ENCODE measurements at places on chromosomes 6 and 20. TPM values are rescaled to one million over a fixed set of nuclear protein-coding genes. Genes with fewer than 3 reads are reported as not detected.

DNA sequence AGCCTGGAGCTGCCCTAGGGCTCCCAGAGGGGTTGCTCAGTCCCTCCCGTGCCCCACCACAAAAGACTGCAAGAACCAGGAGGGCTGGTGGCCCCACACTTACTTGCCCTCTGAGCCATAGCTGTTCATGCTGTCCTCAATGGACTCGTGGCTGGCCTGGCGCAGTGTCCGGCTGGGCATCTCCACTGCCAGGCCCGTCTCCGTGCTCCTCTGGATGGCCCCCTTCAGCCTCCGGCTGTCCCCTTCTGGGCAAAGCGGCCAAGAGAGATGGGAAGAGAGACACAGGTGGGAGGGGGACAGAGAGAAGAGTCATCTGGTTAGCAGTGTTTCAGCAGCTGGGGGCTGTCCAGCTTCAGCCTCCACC is 25.5 kb downstream of the KCNK15 start:
- DNase-seq = no peak

GRCh38 chr6:144646093-144647056 is 361.2 kb downstream of the UTRN start:
- DNase-seq = no peak

- no peak for DNase-seq
These were observed 225.1 kb upstream of the ADGRB3 start for GRCh38 chr6:68410021-68410420.

DNA sequence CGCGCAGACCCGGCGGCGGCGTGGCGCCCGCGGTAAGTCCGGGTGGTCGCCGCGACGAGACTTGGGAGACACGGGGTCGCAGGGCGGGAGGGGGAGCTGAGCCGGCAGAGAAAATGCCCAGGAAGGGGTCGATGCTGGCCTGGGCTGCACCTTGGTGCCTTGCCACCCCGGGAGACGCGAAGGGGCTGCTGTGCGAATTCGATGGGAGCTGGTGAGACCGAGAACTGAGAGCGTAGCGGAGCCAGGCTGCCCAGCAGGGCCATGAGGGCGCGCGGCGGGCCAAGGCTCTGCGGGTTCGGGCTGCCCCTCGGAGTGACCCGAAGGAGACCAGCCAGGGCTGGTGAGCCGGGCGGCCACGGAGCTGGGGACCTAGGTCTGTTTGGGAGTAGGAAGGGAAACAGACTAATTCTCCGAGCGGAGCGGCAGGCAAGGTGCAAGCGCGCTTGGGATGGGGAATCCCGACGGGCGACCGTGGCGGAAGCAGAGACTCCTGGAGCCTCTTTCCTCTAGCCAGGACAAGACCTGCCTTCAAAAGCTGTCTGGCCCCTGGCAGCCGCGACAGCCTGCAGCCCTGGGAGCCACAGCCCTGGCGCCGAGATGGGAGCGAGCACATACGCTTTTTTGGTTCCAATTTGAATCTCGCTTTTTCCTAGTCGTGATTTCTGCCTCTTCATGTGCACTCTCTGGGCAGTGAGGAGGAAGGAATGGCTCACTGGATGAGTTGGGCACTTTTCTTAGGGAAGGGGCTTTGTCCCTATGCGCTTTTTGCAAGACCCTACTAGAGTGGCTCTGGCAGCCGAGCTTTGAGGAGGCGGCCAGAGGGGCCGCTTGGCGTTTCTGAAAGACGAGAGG is 691 bp downstream of the SYNDIG1 start:
- peak; percentile 43 for DNase-seq

DNA sequence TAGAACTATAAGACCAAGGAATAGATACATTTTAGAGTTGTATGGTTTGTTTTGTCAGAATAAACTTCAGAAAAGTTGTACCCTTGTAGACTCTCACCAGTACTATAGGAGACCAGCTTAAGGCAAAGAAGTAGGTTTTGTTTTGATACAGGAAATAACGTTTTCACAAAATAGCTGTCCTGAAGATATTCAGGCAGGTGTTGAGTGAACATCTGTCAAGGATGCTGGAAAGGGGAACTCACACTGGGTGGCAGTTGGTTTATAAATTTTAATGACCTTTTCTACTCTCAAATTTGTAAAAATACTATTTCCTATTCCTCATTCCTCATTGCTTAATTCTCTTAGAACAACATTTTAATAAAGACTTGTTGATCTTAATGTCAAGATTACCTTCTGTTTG is 174.0 kb upstream of the MAN1A1 start:
- DNase-seq = no peak

DNA sequence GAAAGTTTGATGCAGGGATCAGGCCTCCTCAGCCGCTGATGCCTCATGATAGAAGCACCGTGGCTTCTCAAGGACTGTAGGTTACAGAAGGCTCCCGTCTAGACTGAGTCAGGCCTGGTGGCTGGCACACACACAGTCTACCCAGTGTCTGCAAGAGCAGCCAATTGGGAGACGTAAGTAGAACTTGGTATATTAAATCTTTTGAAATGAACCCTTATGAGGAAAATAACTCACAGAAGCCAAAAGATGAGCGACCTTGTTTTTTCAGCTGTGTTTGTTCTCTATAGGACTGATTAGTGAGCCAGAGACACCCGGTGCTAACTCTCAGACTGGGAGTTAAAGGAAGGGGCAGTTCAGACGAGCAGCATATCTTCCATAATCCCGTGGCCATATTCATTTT is 5.9 kb upstream of the PDE10A start:
- DNase-seq = no peak

DNA sequence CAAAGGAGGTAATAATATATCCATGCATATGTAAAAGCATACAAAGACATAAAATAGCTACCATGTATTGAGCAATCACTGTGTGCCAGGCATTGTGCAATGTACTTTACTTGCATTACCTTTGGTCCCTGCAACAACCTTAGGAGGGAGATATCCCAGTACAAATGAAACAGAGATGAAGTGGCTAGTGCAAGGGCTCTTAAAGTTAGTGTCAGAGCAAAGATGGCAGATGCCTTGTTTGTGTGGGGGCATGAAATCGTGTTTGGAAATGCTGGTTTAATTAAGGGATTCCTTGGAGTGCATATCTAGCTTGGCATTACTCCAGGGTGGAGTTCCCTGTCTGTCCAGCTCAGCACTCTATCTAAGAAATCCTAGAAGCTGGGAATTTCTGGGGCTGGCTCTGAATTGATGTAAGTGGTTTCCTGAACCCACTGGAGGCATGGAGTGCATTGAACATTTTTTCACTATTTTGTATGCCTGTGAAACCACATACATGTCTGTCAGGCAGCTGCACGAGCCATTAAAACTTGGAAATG is 9.8 kb downstream of the PAQR8 start:
- no peak for DNase-seq

Gene HMGA1
- total RNA-seq = 51.9 TPM

Gene ID4
- total RNA-seq = 3.0 TPM

Gene ULBP2
- total RNA-seq = 0.84 TPM

Gene ARFGEF3
- 2.3 TPM for total RNA-seq

Gene SCUBE3
- total RNA-seq = 3.5 TPM
